ENCODE measurements at places on chromosomes 4 and X. TPM values are rescaled to one million over a fixed set of nuclear protein-coding genes. Genes with fewer than 3 reads are reported as not detected.

DNA sequence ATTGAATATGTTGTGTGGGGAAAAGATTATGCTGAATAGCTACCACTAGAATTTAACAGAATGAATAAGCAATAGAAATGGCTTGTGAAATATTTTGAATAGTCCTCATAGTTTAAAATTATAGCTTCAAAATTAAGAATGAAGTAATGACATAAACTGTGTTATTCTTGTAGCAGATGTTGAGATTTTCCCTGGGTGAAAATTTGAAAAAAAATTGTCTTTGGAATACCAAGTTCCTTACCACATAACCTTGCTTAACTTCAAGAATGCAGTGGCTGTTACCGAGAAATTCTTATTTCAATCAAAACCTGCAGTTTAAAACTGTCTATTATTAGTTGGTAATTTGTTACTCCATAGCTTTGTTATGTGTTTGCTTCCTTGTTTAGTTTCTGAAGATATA is 1268.6 kb downstream of the RAPGEF2 start:
- no peak overlapping the region for H3K27ac ChIP-seq
- no peaks in the 10 kb centered on the region for H3K4me1 ChIP-seq
- H3K4me3 ChIP-seq, result no peak overlapping the region
- peaks cover 5% of the 10 kb centered on the region for H3K27me3 ChIP-seq
- no peaks in the 10 kb centered on the region for H3K36me3 ChIP-seq

DNA sequence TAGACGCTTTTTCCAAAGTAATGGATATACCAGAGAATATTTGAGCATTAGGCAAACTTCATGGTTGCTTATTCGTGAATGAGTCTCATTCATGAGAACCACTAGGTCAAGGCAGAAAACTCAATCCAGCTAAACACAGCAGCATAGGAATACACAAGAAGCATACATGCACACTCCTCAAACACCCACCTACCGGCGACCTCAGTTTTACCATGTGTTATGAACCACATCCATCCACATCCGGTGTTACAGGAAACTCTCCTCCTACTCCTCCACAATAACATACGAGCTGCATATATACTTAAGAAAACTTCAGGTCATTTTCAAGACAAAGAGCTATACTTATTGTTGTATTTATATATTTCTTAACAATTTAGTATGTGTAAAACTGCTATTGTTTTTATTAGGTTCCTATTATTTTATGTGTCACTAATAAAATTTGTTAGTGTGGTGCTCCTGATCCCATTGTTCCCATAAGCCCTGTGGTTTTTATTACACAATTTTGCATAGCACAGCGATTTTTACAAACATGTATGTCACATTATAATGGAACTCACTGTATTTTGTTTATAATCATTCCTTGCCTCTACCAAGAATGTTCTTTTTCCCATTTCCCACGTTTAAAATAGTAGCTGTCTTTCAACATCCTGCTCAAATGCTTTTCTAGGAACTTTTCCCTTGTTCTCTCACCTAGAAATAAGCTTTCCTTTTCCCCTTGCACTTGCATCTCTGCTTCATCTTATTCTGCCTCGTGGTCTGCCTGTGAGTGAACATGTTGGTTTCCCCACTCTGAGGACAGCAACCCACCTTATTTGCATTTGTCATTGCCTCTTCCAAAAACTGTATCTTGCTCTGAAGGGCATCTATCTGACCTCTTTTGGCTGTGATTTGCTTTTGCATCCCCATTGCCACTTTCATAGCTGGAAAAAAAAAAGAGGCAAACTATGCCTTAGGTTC is 48.3 kb downstream of the STBD1 start:
- no peak overlapping the region for H3K27ac ChIP-seq
- no peak overlapping the region for H3K4me3 ChIP-seq

DNA sequence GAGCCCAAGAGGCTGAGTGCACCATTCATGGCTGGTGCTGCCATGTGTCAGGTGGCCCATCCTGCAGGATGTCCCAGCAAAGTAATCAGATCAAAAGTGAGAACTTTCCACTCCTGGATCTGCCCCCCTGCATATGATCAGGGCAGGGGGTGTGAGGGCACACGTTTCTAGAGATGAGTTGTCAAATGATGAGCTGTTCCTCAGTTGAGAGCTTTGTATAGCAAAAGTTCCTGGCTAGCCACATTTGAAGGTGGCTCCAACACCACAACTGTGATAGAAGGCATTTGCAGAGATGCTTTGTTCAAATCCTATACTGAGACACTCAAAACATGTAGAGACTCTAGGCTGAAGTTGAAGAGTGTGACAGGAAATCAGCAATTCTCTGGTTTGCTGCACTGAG is 501.8 kb downstream of the BCOR start:
- H3K27ac ChIP-seq, result no peak overlapping the region
- H3K36me3 ChIP-seq, result no peaks in the 10 kb centered on the region
- H3K4me3 ChIP-seq, result no peak overlapping the region
- H3K4me1 ChIP-seq, result no peaks in the 10 kb centered on the region

- H3K36me3 ChIP-seq, result no peaks in the 10 kb centered on the region
- H3K27me3 ChIP-seq, result no peaks in the 10 kb centered on the region
- H3K4me3 ChIP-seq, result no peak overlapping the region
- no peak overlapping the region for H3K27ac ChIP-seq
- H3K4me1 ChIP-seq, result peaks cover 1% of the 10 kb centered on the region
Measured at GRCh38 chr4:101332424-101332823, 14.9 kb downstream of the PPP3CA start.

DNA sequence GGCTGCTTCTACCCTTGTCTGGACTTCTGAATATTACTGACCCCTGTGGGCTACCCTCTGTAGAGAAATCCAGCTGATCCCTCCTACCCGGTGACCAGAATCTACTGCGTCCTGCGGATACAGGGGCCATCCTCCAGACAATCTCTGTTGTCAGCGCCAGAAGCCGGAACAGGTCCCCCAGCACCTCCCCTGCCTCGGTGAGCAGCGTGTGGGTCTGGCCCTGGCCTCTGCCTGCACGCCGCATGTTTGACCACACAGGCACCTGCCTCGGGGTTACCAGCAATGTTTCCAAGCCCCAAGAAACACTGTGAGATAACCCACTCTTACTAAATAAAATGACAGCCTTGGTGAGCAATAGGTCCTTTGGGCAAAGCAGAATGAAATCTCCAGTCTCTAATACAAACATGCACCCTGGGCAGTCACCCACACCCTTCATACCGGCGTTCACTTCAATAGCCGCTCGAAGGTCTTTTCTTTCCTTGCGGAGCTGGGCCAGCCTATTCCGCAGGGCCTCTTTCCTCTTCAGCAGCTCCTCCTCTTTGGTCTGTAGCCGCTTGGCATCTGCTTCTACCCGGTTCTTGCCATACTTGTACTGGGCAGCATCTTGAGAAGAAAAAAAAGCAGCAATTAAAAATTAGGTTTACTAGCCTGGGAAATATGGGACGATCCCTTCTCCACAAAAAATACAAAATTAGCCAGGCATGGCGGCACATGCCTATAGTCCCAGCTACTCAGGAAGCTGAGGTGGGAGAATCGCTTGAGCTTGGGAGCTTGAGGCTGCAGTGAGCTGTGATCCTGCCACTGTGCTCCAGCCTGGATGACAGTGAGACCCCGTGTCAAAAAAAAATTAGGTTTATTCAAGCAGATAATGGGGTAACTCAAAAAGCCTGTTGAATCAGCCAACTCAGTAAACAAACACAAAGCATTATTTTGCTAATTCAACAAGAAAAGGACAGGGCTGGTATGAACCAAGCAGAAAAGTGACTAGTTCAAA is 165.1 kb downstream of the AFAP1 start:
- no peak overlapping the region for H3K4me3 ChIP-seq
- no peaks in the 10 kb centered on the region for H3K27me3 ChIP-seq
- no peak overlapping the region for H3K27ac ChIP-seq
- H3K36me3 ChIP-seq, result no peaks in the 10 kb centered on the region

GRCh38 chr4:95898226-95898625 is 58.3 kb downstream of the PDHA2 start:
- no peak overlapping the region for H3K4me3 ChIP-seq
- no peaks in the 10 kb centered on the region for H3K36me3 ChIP-seq
- no peak overlapping the region for H3K27ac ChIP-seq
- no peaks in the 10 kb centered on the region for H3K27me3 ChIP-seq

- no peak overlapping the region for H3K4me3 ChIP-seq
- H3K27me3 ChIP-seq, result no peaks in the 10 kb centered on the region
- peaks cover 8% of the 10 kb centered on the region for H3K4me1 ChIP-seq
- peak; percentile 51 for DNase-seq
- no peak overlapping the region for H3K27ac ChIP-seq
Measured at GRCh38 chr4:10123227-10124101, 6.9 kb upstream of the WDR1 start.

GRCh38 chrX:40010550-40011321 is 87.0 kb downstream of the BCOR start:
- no peak overlapping the region for H3K27ac ChIP-seq
- no peaks in the 10 kb centered on the region for H3K27me3 ChIP-seq
- H3K4me1 ChIP-seq, result peaks cover 6% of the 10 kb centered on the region
- DNase-seq, result no peak

DNA sequence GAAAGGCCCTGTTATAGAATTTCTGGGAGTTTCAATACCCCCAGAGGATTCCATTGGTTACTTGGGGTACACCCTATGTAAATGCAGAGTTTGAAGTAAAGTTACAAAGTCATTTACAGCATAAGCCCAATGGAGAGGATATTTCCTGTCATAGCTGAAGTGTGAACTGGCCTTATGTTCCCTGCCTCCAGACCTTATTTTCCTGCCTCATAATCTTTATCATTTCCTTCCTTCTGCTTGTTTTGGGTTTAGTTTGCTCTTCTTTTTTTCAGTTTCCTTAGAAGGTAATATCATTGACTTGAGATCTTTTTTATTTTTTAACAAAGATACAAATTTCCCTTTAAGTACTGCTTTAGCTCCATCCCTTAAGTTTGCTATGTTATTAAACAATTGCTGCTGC is 85.4 kb downstream of the PPEF1 start:
- DNase-seq, result no peak
- no peak overlapping the region for H3K4me3 ChIP-seq
- H3K27me3 ChIP-seq, result no peaks in the 10 kb centered on the region
- no peaks in the 10 kb centered on the region for H3K36me3 ChIP-seq
- no peaks in the 10 kb centered on the region for H3K4me1 ChIP-seq
- no peak overlapping the region for H3K27ac ChIP-seq

The SPANXN3 gene
- not detected for total RNA-seq

The GPR143 gene
- total RNA-seq, result 1.4 TPM

Measured in liver (tissue), 10 donors.